HT-29 (cell line): ENCODE measurements at places on chromosomes 3 and 15. TPM values are rescaled to one million over a fixed set of nuclear protein-coding genes. Genes with fewer than 3 reads are reported as not detected.
A peak's percentile ranks its signal among the peaks of the same experiment; 100 is the strongest.

Gene BUB1B
- 39.8 and 40.1 TPM in 2 replicates for total RNA-seq

- peak; percentile 28 for DNase-seq
These were observed 7.2 kb upstream of the CRYGS start for GRCh38 chr3:186551387-186551786.

- peak; percentile 8 for DNase-seq
These were observed 592.4 kb downstream of the EPHA3 start for GRCh38 chr3:89699771-89700170.

- DNase-seq, result no peak
These were observed 28.7 kb downstream of the SIDT1 start for GRCh38 chr3:113560831-113561623.
